ENCODE measurements at places on chromosomes 2 and 18. TPM values are rescaled to one million over a fixed set of nuclear protein-coding genes. Genes with fewer than 3 reads are reported as not detected.

The GCKR gene
- polyA plus RNA-seq, result 0.28 TPM

The C2orf78 gene
- polyA plus RNA-seq, result not detected

- DNase-seq, result no peak
Measured at GRCh38 chr2:219142329-219142728, 18.3 kb downstream of the NHEJ1 start.

- no peak for DNase-seq
Measured at GRCh38 chr18:58842978-58843687, 21.5 kb upstream of the ZNF532 start.

- DNase-seq, result no peak
Measured at GRCh38 chr2:134123332-134123731, 130.5 kb upstream of the MGAT5 start.

- DNase-seq, result no peak
Measured at GRCh38 chr2:99903981-99904380, 238.4 kb downstream of the AFF3 start.

- DNase-seq, result no peak
Measured at GRCh38 chr2:47205576-47206141, 50.6 kb upstream of the STPG4 start.

- DNase-seq, result no peak
Measured at GRCh38 chr2:176637142-176637485, 367.9 kb downstream of the MTX2 start.
